ENCODE measurements at places on chromosomes 13 and 19.

DNA sequence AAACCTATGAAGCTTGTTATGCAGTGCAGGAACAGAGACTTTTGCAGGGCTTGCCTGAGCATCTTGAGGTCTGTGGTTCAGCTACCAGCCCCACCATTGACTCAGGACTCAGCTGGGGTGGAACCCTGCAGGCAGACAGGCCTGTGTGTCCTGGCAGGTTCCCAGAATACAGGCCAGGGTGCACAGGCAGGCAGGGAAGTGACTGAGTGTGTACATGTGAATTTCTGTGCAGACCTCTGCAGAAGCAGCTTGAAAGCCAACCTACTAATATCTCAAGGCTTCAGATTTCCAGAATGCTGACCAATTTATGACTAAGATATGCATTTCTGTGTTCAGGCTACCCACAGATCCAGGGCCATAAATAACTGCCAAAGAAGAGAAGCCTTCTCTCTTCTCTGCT, 254.4 kb downstream of the DLEU7 start:
- DNase-seq, result no peak

GRCh38 chr19:33143897-33144405, 12.0 kb downstream of the WDR88 start:
- peak; percentile 41 for DNase-seq

GRCh38 chr19:43774103-43774939, 6.5 kb downstream of the KCNN4 start:
- no peak for DNase-seq

GRCh38 chr13:29496241-29496712, 99.2 kb downstream of the SLC7A1 start:
- DNase-seq, result no peak

GRCh38 chr13:43785650-43786471, 911 bp downstream of the ENOX1 start:
- DNase-seq, result no peak

DNA sequence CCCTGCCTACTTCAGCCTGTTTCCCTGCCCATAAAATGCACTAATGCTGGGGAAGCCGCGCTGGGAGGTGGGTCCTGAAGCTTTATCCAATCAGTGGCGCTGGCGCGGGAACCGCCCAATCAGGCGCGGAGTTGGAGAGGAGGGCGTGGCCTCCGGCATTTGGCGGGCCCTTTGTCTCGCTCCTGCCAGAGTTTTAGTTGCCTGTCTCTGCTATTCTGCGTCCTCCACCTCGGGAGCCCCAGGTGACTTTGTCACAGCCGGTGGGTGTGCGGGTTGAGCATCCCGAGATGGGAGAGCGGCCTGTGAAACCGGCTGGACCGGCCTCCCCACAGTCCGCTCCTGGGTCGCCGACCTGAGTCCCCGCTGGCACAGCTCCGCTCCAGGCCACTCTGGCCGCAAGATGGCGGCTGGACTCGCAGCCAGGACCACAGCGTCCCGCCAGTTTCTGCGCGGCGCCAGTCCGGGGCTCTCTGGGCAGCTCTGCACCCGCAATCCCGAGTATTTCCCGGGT, 30.7 kb upstream of the ZNF429 start:
- DNase-seq, result peak; percentile 72

DNA sequence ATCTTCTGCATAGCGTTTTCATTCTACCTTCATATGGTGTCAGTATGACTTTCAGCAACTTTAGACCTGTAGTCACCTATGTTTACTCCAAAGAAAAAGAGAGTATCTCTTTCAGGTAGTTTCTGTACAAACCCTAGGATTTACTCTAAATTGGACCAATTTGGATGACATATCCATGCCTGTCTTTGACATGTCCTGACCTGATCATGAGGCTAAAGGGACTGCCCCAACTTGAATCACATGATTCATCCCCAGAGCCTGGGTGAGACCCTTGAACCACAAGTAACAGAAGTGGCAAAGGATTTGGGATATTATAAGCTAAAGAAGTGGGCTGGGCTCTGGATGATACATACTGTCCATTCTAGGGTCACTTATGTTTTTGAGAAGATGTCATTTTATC, 124.5 kb upstream of the CSNK1A1L start:
- no peak for DNase-seq

- DNase-seq, result no peak
Measured at GRCh38 chr13:97134364-97135095, 87.6 kb upstream of the MBNL2 start.

- DNase-seq, result no peak
Measured at GRCh38 chr13:62302341-62302740, 886.7 kb upstream of the PCDH20 start.

DNA sequence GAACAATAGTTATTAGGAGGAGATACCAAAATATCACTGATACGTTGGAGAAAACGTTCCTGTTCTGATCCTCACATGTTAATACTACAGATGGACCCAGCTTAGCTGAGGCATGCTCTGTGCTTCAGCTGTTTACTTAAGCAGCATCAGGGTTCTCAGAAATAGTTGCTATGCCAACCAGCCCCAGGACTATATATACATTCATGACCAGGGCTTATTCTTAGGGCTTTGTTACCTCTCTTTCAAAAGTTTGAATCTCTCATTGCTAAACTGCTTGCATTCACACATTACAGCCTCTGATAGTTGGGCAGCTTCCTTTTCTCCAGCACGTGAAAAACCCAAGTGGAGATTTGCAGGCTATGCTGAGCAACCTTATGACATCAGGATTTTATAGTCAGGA, 800.4 kb downstream of the DIAPH3 start:
- no peak for DNase-seq

- no peak for DNase-seq
Measured at GRCh38 chr13:82341116-82341515, 1541.2 kb downstream of the SLITRK1 start.

DNA sequence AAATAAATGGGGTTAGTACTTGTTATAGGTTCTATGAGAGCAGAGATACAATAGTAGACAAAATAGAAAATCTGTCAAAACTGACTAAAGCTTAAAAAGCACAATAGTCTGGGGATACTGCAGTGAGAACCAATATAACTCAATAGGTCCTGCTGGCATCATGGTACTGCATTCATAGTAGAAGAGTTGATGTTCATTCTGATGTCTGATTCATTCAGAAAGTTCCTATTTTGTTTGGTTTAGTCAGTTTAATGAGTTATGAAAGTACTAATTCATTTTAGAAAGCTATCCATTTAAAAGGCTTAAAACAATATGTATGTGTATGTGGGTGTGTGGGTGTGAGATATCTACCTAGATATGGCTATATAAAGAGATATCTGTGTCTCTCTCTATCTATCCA, 152.8 kb downstream of the LHFPL6 start:
- no peak for DNase-seq

- DNase-seq, result no peak
Measured at GRCh38 chr19:34057155-34057554, 115.1 kb upstream of the LSM14A start.

DNA sequence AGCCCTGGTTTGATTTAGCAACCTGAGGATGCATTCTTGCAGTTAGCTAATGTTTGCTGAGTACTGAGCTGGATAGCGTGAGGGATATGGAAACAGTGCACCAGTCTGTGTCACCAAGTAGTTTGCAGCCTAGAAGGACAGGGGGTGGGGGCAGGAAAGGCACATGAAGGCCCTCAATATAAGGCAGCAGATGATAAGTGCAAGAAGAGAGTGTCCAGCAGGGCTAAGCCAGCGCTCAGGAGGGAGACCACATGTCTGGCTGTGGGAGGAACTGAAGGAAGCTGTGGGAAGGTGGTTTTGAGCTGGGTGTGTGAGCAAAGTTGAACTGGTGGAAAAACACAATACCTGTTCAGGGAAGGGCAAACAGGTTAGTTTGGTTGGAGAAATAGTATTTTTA, 1.7 kb downstream of the CXCL17 start:
- no peak for DNase-seq

- no peak for DNase-seq
Measured at GRCh38 chr13:109215377-109215776, 571.0 kb downstream of the IRS2 start.

DNA sequence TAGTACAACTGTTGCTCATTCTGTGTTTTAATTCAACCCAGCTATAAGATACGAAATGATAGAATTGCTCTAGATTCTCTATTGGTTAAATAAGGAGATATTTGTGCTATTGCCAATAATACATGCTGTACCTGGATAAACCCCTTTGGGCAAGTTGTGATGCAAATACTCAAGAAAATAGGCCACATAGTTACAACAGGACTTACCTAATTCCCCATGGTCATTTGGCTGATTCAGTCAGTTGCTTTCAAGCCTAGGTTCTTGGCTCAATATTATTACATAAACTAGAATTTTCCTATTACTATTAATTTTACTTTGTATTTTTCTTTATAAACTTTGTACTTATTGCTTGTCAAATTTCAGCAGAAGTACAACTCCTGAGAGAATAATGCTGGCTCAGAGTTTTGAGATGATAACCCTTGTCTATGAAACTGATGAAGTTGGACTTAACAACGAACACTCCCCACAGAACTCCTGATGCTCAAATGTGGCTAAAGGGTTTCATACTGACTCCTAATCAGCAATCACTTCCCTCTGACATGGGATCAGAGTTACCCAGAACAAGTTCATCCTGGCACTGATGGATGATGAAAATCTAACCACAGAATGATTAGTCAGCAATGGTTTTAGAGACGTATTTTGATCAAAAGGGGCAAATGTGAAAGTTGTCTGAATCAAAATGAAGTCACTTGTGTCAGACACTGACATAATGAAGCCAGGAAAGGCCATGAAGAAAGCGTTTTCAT, 221.1 kb downstream of the ITGBL1 start:
- no peak for DNase-seq

DNA sequence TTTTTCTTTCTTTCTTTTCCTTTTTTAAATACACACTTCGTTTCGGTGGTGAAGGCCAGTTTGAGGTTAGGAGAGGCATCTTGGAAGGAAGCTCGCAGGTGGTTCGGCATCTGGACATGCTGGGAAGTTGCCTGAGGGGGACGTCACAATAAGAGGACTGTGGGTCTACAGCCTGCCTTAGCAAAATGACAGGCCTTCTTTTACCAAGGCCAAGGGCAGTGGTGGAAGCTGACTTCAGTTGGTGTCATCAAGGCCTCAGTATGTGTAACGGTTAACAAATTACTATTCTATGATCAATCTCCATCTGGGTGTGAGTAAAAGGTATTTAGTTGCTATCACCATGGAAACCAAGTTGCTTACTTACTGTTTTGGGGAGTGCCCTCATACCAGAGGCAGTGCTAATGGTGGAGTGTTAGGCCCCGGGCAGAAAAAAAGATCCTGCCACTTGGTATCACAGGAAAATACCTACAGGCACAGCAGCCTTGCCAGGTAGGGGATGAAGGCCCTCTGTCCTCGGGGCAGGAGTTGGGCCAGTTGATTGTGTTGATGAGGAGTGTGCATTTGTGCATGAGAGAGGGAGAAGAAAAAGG, 10.3 kb downstream of the ACTN4 start:
- no peak for DNase-seq

- no peak for DNase-seq
Measured at GRCh38 chr13:93249364-93250306, 23.0 kb downstream of the GPC6 start.

DNA sequence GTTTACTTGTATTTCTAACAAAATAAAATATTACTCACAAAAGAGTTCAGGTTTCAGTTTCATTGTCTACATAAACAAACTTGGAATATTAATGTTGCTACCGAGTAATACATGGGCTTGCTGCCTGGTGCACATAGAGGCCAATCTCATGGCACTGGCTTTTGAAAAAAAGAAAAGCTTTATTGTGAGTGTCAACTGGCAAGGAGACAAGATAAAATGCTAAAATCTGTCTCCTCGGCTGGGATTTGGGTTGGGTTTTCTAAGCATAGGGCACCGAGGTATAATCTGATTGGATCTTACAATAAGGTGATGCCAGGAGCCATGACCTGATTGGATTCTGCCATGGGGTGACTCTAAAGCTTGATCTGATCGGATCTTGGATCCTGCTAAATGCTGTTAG, 1519.9 kb upstream of the MIR17HG start:
- DNase-seq, result no peak

GRCh38 chr13:39656325-39656677, 839 bp downstream of the COG6 start:
- DNase-seq, result no peak

GRCh38 chr19:310781-311496, 19.7 kb upstream of the PLPP2 start:
- DNase-seq, result no peak

- no peak for DNase-seq
Measured at GRCh38 chr13:90365130-90365529, 982.4 kb upstream of the MIR17HG start.

GRCh38 chr13:42968906-42969305, 23.1 kb downstream of the EPSTI1 start:
- no peak for DNase-seq

GRCh38 chr19:45477713-45478453, 10.1 kb downstream of the FOSB start:
- DNase-seq, result peak; percentile 45

- DNase-seq, result no peak
Measured at GRCh38 chr13:95221971-95222732, 79.1 kb downstream of the ABCC4 start.

DNA sequence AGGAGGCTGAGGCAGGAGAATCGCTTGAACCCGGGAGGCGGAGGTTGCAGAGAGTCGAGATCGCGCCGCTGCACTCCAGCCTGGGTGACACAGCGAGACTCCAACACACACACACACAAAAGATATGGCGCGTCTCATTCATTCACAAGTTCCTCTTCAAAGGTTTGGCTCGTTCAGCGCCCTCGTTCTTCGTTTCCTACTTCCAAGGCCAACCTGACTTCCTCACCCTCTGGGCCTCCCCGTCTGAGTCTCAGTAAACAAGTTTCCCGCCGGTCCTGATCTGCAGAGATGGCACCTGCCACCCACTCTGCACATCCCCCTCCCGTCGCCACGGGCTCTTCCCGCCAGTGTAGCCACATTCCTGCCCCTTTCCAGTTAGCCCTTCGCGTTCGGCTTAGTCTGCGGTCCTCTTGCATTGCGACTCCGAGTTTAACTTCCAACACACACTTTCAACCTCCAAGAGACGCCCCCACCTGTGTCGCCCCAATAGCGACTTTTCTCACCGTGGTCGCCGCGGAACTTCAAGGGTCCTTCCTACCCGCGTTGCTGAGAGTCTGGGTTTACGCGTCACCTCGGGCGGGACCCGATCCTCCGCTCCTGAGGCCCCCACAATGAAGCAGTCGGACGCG, 1.3 kb upstream of the BSG start:
- peak; percentile 79 for DNase-seq

GRCh38 chr19:44570984-44571684, 41.7 kb upstream of the CEACAM20 start:
- no peak for DNase-seq

All from CD8-positive, alpha-beta memory T cell (primary cell).